Hindlimb muscle (tissue), 1 donor: ENCODE measurements at places on chromosomes 7 and 10.
A peak's percentile ranks its signal among the peaks of the same experiment; 100 is the strongest.

DNA sequence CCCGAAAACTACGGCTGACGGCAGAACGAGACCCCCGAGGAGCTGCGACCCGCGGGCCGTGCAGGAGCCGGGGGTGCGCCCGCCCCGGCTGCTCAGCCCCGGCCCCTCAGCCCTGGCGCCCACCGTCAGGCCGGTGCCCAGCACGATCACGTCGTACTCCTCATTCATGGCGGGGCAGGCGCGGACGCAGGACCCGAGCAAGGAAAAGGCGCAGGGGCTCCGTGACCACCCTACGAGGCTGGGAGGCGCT is 218 bp downstream of the GDI2 start:
- DNase-seq = no peak

DNA sequence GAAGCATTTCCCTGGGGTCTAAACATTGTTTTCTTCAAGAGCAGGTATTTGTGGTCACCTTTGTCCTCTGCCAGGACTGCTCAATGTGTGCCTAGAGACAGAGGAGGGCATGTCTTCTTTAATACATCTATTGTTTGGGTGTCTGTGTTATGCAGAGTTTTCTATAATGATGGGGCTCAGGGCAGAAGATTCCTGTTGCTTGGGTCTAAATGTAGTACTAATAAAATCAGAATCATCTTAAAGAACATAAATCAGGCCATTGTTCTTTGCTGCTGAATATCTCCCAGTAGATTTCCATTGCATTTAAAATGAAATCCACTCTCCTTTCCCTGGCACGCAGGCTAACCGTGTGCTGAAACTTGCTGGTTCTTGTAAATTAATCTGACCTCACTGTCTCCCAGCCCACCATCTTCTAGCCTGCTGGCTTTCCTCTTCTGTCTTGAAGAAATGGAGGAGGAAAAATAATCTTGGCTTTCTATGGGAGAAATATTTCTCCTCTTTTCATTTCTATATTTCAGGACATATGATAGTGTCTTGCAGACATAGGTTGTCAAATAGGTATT is 1396.8 kb downstream of the GATA3 start:
- peak; percentile 46 for DNase-seq

- no peak for DNase-seq
Observed at GRCh38 chr10:107647462-107647861, 483.0 kb upstream of the SORCS1 start.

DNA sequence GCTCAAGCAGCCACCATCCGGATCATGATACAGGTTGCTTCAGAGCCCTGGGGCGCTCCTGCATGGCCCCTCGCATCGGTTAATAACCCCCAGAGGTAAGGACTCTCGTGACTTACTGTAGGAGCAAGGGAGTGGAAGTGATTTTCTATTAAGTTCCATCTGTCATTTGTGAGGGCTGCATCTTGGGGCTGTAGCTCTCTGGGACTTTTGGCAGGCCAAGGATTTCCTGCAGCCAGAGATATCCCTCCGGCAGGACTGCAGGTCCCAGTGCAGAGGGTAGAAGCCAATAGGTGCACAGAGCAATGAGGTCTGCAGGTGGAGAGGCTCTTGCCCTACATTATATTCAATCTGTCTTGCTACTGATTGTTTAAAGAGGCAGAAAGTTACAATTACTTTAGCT is 356.8 kb upstream of the ADARB2 start:
- no peak for DNase-seq

- DNase-seq = peak; percentile 31
Observed at GRCh38 chr10:75029857-75030256, 81.6 kb upstream of the SAMD8 start.
